ENCODE measurements at places on chromosomes 6 and 20.

GRCh38 chr6:30171677-30172471 lies 8.5 kb downstream of the TRIM15 start:
- no peak for DNase-seq

- no peak for DNase-seq
These were observed 78.0 kb upstream of the MAFB start for GRCh38 chr20:40766790-40767614.

- peak; percentile 14 for DNase-seq
These were observed 2.3 kb upstream of the KIF16B start for GRCh38 chr20:16575390-16576140.

- no peak for DNase-seq
These were observed 117.0 kb downstream of the TMEM200A start for GRCh38 chr6:130482645-130483390.

GRCh38 chr6:41427642-41428335 lies 92.4 kb downstream of the NCR2 start:
- DNase-seq, result peak; percentile 29

GRCh38 chr6:47371139-47371869 lies 61.6 kb upstream of the TNFRSF21 start:
- no peak for DNase-seq

DNA sequence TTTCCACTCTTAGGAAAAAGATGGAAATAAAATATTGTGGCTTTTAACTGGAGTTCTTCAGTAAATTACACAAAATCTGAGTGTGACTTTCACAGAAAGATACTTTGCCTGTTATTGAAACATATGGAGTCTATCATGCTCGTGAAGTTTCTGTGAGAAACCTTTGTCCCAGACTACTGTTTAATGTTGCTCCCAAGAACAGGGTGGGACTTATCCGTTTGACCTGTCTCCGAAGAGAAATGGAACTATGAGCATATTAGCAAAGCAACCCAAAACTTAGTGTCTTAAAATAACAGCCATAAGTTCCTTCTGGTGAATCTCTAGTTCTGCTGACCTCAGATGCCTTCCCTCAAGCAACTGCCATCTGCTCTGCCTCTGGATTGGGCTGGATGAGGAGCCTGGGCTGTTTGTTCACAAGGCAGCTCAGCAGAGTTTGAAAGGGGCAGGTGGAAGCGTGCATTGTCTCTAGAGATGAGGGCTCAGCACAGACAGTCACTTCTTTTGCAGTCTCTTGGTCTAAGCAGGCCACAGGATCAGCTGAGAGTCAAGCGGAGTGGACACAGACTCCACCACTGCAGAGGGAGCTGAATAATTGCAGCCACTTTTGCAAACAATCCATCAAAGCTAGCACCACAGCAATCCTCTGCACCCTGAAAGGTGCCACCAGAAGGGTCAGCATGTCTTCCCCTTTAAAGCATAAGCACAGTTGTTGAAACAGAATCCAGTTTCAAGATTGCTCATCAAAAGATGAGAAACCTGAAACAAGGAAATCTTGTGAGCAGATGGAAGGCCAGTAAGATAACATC lies 52.8 kb downstream of the MYB start:
- DNase-seq, result no peak

GRCh38 chr6:74657011-74657410 lies 548.8 kb downstream of the COL12A1 start:
- no peak for DNase-seq

DNA sequence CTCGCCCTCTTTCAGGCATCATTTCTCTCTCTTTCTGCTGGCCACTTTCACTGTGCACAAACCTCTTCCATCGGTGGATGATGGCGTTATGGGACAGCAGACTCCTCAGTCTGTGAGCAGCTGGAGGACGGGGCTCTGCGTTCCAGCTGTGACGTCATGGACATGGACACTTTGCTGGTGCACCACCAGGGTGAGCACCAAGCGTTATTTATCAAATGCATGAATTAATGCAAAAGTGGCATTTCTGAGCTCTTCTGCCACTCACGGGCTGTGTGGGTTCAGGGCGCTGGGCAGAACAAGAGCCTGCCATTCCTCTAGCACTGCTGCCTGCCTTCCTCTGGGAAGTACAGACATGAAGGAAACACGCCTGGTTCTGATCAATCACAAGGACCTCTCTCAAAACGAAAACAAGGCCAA lies 82.9 kb upstream of the MPC1 start:
- no peak for DNase-seq

DNA sequence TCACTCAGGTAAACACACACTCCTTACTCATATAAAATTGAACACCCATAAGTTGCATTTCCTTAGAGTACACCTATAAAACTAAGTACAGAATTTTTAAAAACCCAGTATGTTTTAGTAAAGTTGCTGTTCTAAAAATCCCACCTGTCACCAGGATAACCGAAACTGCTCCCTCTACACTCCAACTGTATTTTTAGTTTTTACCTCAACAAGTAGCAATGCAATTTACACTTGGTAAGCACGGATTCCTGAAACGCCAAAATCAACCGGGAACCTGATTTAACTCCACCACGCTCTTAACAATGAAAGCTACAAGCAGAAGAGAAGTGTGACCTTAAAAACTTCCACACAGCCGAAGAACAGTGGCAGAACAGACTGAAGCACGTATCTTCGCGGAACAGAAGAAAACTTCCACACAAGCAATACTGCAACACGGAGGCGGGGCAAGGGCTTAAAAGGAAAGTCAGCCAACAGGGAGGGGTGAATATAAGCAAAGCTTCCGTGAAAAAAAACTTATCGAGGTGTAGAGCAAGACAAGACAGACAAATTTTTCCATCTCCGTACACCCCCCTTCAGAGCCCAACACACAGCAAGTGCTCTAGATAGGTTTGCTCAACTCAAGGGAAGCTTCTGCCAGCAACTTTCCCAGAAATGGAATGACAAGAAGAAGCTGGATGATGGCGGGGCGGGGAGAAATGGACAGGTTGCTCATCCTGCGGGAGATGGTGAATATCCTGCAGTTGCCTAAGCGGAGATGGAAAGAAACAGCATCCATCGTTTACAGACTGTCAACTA lies 1.4 kb downstream of the STAU1 start:
- peak; percentile 72 for DNase-seq

DNA sequence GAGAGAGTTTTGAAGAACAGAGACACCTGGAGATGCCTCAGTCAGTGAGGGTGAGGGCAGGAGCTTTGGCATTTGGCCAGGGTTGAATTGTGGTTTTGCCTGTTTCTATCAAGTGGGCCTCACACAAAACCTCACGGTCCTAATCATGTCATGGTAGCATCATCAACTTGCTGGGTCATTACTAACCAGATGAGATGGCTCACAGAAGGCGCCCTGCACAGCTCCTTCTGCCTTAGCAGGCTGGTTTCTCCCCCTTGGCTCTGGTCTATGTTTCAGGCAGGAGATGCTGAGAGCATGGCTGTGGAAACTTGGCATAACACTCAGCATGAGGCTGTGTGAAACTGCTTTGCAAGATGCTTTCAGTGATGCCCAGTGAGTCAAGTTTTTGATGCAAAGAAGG lies 99.3 kb downstream of the LRRC1 start:
- DNase-seq, result peak; percentile 39

- no peak for DNase-seq
These were observed 35.8 kb upstream of the PDE10A start for GRCh38 chr6:165698868-165699267.

DNA sequence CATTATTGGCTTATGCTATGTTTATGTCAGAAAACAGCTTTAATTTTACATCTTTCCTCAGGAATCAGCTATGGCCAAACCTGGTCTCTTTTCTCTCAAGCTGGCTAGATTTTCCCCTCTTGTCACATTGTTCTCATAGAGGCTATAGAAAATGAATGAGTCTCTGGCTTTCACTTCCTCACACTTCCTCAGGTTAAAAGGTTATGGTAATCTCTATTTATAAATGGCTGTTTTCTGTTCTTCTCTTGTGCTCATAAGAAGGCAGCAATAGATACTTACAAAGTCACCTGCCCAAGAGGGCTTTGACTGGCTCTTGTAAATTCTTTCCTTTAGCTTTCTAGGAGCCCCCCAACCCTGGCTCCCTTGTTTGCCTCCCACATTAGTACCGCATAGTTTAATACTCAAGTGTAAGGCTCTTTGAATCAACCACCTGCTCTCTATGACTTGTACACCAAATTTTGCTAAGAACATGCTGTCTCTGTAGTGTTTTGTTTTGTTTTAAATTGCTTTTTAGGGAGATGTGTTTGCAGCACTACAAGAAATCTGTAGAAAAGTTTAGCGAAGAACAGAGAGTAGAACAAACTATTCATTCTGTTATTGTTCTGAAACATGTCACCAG lies 897.4 kb upstream of the CITED2 start:
- no peak for DNase-seq

DNA sequence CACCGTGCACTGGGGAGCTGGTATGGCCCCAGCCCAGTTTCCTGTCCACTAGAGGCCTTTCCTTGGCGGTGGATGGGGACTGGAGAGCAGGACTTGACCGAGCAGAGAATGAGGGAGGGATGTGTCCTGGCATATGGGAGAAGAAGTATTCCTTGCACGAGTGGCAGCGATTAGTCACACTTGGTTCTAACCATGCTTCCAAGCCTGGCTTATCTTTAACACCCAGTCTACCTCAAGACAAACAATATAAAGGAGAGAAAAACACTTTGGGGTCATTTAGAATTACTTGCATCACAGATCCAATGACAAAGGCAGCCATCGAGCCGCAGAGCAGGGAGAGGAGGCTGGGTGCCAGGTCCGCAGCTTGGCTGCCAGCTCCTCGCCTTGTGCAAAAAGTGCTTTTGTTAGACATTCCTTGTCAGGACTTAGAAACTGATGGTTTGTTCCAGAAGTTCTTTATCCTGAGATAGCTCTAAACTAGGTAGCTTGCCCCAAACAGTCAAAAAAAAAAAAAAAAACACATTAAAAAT lies 214.9 kb upstream of the GMDS start:
- DNase-seq, result no peak

DNA sequence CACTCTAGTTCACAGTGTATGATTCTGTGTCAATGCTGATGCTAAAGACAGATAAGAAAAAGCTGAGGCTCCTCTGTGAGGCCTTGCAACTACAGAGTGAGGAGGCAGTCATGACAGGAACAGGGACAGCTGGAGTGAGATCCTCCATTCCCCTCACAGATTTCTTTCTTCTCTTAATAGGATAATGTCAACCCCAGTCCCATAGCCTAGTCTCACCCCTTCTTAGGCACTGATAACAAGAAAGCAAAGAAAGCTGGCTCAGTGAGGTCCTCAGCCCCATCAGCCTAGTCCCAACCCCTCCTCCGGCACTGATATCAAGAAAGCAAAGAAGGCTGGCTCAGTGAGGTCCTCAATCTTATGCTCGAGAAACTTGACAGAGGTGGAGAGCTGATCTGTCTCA lies 2.1 kb upstream of the PTCHD4 start:
- DNase-seq, result no peak

DNA sequence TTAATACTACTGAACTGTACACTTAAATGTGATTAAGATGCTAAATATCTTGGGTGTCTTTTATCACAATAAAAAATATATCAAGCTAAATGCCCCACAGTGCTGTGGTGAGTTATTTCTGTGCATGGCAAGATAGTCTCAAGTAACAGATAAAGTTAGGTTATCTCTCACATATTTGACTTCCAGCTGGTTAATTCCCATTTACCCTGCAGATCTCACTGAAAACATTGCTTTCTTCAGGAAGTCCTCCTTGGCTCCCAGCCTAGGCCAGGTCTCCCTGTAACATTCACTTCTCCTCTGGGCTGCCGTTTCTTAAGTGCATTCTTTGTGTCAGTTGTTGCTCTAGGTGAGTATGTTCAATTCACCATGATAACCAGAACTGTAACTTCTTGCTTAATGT lies 59.1 kb downstream of the SLC22A1 start:
- no peak for DNase-seq

- no peak for DNase-seq
These were observed 46.3 kb upstream of the SCML4 start for GRCh38 chr6:107870381-107870780.

- DNase-seq, result peak; percentile 27
These were observed 2.6 kb downstream of the BLCAP start for GRCh38 chr20:37524859-37525708.

DNA sequence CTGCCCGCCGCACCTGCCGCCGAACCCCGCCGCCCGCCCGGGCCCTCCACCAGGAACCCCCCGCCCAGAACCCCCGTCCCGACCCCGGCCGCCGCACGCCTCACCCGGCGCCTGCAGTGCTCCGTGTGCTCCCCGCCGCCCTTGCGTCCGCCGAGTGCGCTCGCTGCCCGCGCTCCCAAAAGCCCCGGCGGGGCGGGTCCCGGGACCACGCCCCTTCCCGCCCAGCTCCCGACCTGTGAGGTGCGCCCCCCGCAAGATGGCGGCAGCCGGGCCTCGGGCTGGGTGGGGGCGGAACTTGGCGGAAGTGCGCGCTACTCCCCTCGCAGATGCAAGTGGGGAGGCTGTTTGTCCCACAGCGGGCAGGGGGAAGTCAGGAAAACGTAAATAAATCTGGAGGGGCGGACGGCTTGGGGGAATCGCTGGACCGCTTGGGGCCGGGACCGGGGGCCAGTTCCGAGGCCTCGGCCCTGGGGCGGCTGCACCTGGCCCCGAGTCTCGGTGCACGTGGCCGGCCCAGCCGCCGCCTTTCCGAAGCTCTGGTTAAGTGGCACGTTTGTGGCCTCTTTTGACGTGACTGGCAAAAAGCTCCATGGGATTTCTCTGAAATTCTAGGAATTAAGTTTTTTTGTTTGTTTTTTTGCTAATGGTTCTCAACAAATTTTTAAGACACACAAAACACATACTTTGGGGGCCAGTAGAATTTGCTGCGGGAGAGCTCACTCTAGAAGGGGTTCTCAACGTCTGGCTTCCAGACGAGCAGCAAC lies at the start of gene EZR:
EZR (minus strand) TSS at position 156 of the 764 bp plus-strand sequence. CDS start 1,275 bp downstream, outside the sequence.
- DNase-seq, result peak; percentile 85

GRCh38 chr20:35891375-35891774 lies 62.9 kb downstream of the SCAND1 start:
- DNase-seq, result no peak

DNA sequence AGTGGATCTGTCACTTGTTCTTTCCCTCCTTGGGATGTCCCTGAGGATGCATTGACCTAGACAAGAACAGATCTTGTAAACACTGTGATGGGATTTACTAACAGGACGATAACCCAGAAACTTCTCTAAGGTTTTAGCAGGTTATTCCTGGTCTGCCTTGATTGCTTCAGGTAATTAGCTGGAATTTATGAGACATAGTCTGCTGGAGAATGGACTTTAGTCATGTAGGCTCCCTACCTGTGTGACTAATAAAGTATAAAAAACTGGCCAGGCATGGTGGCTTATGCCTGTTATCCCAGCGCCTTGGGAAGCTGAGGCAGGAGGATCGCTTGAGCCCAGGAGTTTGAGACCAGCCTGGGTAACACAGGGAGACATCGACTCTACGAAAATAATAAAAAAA lies 96.1 kb downstream of the PAK5 start:
- no peak for DNase-seq

- DNase-seq, result no peak
These were observed 64.0 kb upstream of the PTGIS start for GRCh38 chr20:49631856-49632418.

GRCh38 chr20:5864428-5864827 lies 85.9 kb downstream of the TRMT6 start:
- no peak for DNase-seq

DNA sequence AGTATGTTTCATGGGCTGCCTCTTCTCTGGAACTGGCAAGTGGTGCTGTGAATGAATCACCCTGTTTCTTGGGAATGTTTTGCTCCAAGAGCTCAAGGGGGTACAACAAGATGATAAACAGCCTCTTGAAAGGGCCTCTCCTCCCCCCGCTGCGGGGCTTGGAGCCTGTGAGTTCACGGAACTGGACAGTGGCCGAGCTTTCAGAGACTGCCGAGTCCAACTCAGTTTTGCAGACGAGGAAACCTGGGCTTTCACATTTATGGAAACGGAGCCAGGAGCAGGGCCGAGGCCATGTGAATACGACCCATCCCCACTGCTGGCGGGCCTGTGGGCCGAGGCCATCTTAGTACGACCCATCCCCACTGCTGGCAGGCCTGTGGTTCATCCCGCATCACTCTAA lies 18.2 kb upstream of the SRC start:
- no peak for DNase-seq

Data from stimulated activated CD4-positive, alpha-beta T cell treated with anti-CD3 and anti-CD28 coated beads, Interleukin-2, amount 100 ng/mL, for 24 hours (primary cell).